ENCODE measurements at places on chromosomes 1 and 21.

DNA sequence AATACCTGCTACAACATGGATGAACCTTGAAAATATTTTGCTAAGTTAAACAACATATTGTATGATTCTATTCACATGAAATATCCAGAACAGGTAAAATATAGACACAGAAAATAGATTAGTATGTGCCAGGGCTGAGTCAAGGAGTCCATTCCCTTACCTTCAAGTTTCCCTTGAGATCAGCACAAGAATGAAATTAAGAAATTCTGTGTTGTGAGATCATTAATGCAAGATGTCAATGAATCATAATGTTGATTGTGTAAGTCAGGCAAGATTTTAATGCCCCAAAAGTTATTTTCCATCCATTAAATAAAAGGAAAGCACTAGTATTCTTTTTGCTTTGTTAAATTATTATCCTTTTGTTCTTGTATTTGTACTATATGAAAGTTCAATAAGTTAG lies 139.4 kb downstream of the MRPL39 start:
- DNase-seq, result no peak

GRCh38 chr1:4137621-4138415 lies 237.7 kb upstream of the C1orf174 start:
- no peak for DNase-seq

- no peak for DNase-seq
Observed at GRCh38 chr1:119449971-119450370, 35.0 kb downstream of the HSD3B2 start.

GRCh38 chr1:172144445-172145061 lies 275.9 kb upstream of the C1orf105 start:
- DNase-seq, result no peak

DNA sequence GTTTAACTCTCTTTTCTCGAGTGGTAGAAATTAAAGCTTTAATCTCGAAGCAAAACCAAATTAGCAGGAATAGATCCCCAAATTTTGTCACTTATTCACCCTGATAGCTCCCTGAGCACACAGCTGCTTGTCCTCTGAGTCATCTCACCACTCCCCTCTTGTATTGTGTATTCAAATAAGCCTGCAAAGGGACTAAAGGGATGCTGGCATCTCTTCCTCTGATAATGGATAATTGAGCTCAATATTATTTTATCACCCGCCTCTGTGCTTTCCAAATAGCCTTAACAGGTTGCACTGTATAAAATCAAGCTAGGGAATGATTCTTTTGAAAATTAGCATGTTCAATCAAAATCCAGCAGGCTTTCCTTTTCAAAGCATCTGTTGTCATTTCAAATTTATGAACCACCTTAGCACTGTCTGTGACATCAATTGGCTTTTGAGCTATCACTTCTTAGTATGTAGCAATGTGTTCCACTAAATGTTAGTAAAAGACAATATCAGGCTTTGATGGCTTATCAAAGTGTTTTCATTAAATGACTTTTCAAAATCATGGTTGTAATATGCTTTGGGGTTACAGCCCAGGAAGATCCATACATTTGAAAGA lies 561.6 kb downstream of the PLA2G4A start:
- no peak for DNase-seq

DNA sequence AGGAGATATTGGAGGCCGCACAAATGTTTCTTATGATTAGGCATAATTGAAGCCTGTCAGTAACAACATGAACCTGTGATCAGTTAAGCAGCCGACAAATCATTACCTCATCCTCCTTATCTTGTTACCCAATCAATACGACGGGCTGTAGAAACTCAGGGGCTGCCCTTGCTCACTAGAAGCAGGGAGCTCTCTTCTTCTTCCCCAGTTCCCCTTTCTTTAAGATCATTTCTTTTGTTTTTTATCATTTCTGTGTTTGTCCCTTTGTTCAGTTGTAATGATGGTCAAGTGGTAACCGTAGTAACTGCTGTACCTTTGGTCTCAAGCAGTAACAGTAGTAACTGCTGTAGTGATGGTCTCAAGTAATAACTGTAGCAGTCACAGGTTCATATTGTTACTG lies 13.8 kb upstream of the FCGR2A start:
- DNase-seq, result no peak

DNA sequence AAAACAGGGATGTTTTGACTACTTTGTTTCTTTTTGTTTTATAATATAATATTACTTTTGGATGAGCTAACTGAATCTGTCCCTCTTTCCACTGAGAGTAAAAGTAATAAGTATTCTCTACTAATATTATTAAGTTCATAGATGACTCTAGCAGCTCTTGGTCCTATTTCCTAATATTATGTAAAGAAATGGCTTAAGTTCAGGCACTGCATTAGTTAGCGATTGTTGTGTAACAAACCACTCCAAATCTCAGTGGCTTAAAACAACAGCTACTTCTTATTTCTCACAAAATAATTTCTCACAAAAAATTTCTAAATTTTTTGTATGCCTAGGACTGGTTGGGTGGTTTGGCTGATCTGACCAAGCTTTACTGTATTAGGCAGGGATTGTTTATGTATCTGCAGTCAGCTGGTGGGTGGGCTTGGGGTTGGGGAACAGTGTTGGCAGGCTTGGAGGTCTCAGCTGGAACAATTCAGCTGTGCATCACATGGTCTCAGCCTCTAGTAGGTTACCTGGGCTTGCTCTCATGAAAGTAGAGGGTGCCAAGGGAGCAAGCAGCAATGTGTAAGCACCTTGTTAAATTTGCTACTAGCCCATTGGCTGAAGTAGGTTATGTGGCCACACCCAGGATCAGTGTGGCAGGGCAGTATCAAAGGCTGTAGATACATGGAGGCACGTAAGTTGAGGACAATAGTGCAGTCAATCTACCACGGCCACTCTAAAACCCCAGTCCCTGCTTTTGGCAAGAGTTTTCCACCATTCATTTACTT lies 8.8 kb upstream of the CCT8 start:
- no peak for DNase-seq

DNA sequence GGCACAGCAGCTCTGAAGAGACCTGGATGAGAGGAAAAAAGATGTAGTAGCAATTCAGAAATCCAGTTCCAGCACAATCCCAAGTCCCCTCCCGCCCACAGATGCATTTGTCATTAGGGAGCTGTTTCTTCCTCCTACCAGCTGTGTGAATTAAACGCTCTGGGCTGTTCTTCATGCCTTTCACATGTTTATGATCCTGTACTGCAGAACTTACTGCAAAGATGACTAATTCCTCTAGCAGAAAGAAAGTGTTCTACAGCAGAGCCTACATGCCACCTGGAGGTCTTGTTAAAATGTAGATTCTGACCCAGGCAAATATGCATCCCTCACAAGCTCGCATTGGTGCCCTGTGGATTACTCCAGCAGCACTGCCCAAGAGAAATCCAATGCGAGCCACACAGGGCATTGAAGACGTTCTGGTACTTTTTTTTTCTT lies 6.5 kb downstream of the ENO1 start:
- DNase-seq, result no peak

GRCh38 chr1:105724286-105724685 lies 1332.2 kb upstream of the PRMT6 start:
- DNase-seq, result no peak

DNA sequence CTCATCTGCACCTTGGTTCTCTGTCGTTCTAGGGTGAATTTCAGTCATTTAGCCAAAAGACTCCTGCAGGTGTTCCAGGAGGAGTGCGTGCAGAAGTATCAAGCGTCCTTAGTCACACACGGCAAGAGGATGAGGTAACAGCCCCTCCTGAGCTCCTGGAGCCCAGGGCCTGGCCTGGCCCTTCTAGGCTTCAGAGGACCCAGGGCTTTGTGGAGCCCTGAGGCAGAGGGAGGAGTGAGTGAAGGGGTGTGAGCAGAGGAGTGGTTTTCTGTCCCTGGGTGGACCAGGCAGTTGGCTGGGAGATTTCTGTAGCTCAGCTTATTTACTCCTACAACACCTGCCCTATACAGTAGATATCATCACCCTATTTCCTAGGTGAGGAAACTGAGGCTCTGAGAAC lies 15.7 kb upstream of the RASSF5 start:
- no peak for DNase-seq

DNA sequence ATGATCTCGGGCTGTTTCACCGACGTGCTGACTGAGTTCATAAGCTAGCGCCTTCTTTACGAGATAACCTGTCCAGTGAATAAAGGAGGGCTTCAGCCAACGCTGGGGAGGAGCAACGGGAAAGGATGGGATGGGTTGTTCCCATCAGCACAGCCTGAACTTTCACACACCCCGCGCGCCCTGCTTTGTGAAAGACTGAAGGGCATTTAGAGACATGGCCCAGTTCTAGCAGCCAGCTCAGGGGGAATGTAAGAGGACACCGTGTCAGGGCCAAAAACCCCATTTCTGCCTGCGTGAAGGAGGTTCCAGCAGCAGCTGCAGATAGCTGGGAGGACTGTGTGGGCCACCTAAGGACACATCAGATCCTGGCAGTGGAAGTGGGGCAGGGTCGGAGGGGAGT lies 255.1 kb upstream of the RAB4A start:
- DNase-seq, result no peak

DNA sequence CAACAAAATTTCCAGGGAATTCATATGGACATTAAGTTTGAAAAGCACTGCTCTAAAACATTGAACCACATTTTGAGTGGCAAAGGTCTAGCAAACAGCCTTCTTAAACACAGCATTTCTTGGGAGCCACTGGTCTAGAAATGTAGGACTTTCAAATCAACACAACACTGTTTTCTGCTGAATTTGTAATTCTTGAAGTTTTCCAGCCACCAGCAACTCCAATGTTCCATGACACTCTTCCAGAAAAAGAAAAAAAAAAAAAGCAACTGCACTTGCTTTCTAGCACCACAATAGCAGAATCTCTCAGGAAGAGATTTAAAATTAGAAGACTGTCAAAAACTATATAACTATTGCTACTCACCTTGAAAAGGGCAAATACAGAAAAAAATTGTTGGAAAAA lies 4.5 kb downstream of the SYDE2 start:
- DNase-seq, result no peak

DNA sequence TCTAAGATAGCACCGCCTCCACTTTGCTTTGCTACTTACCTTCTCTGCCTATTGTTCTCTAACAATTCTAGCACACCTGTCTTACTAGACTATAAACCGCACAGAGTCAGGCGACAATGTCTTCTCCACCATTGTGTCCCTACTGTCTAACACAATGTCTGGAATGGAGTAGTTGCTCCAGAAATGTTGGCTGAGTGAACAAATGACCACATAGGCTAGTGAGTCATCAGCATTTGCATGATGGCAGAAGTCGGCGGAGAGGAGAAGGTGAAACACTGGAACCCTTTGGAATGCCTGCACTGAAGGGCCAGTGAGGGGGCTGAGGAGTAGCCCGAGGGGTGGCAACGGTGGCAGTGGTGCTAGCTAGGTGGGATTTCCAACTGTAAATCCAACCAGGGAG lies 14.0 kb upstream of the PABPC4 start:
- no peak for DNase-seq

DNA sequence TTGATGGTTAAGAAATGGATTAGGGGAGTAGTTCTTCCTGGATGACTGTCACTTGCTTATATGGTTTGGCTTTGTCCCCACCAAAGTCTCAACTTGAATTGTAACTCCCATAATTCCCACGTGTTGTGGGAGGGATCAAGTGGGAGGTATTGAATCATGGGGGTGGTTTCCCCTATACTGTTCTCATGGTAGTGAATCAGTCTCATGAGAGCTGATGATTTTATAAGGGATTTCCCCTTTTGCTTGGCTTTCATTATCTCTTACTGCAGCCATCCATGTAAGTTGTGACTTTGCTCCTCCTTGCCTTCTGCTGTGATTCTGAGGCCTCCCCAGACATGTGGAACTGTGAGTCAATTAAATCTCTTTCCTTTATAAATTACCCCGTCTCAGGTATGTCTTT lies 1621.1 kb downstream of the MRPL39 start:
- no peak for DNase-seq

- no peak for DNase-seq
Observed at GRCh38 chr21:42670058-42670880, 16.8 kb downstream of the PDE9A start.

DNA sequence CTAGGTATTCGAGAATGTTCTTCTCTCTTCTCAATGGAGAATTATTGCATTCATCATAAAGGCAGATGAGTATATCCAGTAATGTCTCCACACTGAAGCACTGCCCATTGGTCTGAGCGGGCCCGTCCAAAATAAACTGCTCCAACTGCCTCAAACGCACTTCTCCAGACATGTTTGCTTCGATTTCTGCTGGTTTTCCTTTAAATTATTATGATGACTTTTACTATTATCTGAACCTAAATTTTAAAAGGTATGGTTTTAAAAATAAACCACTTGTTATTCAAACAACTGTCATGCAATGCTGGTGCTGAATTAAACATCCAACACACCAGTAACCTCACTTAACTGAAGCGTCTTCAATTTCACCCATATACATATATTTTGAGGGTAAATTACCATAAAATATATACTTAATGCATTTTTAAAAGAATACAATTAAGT lies 1.3 kb downstream of the CDC42BPA start:
- DNase-seq, result no peak

DNA sequence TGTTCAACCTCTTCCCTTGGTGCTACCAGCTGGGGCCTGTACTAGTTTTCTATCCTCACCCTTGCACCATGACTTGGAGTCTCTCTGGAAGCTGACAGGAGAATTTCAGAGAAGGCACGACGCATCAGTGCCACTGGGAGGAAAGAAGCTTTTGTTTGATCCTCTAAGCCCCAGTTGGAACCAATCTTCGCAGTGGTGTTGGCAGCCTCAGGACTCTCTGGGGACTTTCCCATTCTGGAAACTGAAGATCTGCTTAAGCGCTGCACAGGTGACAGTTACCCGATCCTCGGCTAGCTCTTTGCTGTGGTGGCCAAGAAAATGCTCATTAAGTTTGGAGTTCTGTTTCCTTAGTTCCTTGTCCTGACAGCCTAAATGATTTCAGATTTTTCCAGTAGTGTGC lies 222.3 kb downstream of the RHOU start:
- DNase-seq, result no peak

- no peak for DNase-seq
Observed at GRCh38 chr1:207069858-207070506, 16.9 kb downstream of the PFKFB2 start.

DNA sequence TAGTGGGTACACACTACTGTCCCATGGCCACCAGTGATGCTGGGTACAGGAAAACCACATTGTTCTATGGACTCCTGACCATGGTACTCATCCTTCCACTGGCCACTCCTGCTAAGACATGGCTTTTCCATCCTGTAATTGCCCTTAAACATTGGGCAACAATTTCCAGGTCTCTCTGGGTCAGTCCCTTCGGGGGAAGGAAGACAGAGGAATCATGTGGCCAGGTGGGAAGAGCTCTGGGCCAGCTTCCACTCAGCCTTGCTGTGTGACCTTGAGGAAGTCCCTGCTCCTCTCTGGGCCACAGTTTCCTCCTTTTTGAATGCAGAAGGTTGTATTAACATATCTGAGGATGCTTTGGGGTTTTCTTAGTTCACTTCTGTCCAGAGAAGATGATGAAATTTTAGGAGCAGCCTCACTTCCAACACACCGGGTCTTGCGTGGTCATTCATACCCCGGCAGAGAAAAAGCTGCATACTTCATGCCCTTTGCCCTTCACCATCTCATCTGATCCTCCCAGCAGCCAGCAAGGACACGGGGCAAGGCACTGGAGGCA lies 50.8 kb downstream of the SRRM1 start:
- DNase-seq, result no peak

DNA sequence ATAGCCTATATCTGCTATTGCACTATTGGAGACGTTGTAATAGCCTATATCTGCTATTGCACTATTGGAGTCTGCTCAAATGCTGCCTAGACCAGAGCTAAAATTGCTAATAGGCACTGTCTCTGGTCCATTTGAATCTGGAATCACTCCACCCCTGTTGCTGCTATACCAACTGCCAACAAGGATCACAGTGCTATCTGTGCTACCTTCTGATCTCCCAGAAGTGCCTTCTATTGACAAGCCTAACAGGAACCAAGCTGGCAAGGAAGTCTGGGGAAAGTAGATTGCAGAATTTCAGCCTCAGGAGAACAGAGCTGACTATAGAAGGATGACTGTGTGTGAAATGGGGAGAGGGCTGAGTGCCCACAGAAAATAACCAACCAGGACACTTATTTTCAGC lies 15.9 kb downstream of the RWDD3 start:
- no peak for DNase-seq
